ENCODE measurements at places on chromosomes 12 and 14.

DNA sequence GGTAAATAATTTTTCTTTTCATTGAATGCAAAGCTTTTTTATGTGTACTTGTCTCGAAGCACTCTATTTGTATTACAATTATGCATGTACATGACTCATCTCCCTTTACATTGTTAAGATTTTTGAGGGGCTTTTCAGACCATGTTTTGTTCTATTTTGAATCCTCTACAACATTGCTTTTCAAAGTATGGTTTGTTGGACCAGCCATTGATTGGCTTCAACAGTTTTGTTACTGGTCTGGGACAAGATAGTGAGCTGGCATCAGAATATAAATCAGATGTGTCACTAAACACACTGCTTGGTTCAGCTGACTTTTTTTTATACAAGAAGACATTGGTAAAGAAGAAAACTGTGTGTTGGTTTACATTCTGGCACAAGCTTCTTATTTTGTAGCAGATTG, 122.3 kb downstream of the MON2 start:
- DNase-seq = no peak

DNA sequence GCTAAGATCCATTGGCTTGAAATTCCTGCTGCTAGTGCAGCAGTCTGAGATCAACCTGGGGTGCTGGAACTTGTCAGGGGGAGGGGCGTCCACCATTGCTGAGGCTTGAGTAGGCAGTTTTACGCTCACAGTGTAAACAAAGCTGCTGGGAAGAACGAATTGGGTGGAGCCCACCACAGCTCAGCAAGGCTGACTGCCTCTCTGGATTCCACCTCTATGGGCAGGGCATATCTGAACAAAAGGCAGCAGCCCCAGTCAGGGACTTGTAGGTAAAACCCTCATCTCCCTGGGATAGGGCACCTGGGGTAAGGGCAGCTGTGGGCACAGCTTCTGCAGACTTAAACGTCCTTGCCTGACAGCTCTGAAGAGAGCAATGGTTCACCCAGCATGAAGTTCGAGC, 191.7 kb downstream of the ALG10B start:
- no peak for DNase-seq

GRCh38 chr14:60840313-60840712, 105.8 kb downstream of the MNAT1 start:
- no peak for DNase-seq

GRCh38 chr12:107296681-107297089, 203.3 kb upstream of the CRY1 start:
- no peak for DNase-seq

- DNase-seq = no peak
These were observed 252.4 kb upstream of the SYT1 start for GRCh38 chr12:78612190-78612589.

DNA sequence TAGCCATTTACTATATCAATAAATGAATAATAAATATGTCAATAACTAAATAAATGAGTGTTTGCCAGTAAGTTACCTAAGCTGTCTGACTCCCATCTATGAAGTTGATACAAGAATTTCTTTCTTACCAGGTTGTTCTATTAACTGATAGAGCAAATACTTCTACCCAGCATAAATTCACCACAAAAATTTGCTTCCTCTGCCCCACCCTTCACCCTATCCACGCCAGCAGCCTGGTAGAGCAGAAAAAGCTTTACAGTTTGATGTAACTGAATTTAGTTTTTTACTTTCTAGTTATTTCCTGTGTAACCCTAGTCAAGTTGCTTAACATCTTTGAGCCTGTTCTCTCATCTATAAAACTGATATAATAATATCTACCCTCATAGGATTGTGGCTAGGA, 94.9 kb upstream of the SLC16A7 start:
- no peak for DNase-seq

GRCh38 chr12:55850401-55850800, 7.7 kb upstream of the MMP19 start:
- DNase-seq = no peak

- no peak for DNase-seq
These were observed 2.1 kb upstream of the CRIP2 start for GRCh38 chr14:105472486-105472991.

DNA sequence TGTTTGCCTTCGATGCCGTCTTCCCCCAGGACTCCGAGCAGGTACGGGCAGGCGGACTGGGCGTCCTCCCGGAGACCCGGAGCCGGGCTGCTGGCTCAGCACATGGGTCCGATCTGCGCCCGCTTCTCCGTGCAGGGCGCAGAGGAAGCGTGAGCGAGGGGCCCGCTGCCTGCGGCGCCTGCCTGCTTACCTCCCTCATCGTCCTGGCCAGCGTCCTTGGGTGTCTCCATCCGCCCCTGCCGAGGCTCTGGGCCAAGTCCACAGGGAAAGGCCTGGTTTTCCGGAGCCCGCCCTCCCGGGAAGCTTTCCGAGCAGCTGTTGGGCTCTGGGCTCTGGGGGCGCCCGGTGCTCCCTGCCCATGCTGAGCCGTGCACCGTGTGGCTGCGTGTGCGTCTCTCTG, 33.5 kb downstream of the KIF26A start:
- DNase-seq = no peak

DNA sequence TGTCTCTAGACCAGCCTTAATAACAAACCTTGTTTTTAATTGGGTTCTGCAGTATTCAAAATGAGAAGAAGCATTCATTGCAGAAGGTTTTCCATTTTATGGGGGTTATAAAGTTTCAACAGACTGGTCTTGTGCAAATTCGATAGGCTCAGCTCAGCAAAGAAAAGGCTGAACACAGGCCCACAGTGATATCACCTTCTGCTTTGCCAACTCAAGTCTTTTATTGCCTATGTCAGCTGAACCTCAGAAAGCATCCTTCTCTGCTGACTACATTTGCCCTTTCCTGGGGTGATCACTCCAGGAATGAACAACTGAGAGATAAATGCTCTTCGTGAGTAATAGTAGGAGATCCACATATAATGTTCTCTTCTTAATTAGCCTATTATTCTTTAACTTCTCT, 134.5 kb upstream of the CCDC175 start:
- DNase-seq = no peak

DNA sequence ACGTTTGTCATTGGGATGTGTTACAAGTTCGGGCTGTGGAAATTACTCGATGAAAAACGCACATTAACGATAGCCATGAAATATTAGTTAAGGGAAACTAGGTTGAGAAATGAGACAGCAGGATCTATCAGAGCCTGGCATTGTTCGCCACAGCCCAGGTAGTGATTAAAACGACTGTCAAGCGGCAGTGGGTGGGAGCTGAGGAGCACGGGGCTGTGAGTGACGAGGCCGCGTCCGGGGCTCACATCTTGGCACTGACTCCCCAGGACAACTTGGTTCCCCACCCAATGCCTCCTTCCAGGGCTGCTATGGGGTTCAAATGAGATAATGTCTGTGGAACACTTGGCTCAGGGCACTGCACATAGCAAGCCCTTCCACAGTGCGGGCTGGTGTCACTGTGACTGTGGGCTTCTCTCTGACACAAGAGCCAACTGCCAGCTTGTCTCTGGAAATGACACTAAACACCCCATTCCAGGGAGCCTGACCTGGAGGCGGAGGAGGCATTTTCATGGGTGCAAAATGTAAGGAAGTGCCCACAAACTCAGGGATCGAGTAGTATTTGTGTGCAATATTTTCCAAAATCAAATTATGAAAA, 19.3 kb downstream of the MMAB start:
- no peak for DNase-seq

- no peak for DNase-seq
These were observed 11.9 kb downstream of the STYX start for GRCh38 chr14:52741865-52742264.

DNA sequence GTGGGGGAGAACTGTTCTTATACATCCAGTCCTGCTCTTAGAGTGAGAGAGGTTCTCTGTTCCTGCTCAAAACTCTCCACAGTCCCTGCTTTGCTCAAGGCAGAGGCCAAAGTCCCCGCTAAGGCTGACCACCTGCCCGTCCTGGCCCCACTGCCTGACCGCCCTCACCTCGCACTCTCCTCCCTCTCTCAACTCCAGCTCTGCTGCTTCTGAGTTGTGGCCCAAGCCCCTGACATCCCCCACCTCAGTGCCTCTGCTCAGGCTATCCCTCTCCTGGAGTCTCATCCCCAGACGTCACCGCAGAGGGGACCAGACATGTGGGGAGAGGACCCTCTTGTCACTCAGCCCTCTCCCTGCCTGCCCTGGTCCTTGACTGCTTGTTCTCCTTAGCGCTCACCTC, 110.6 kb downstream of the CALM1 start:
- DNase-seq = no peak

GRCh38 chr14:88322504-88323085, 474 bp downstream of the KCNK10 start:
- DNase-seq = no peak

DNA sequence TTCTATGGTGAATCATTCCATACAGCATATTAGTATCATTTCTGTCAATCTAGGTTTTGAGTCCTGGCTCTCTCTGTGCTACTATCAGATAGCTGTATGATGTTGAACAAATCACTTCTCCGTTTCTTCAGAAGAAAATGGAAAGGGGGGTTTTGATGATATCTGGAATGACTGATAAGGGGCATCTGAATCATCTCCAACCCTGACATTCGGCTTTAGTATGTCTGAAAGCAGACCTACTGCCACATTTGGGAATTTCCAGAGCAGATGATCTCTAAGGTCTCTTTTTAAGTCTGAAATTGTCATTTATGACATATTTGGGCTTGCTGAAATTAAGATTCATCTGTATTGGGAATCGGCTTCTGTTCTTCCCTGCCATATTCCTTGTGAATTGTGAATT, 10.1 kb downstream of the MLF2 start:
- no peak for DNase-seq

GRCh38 chr12:15289192-15289591, 33.1 kb upstream of the PTPRO start:
- DNase-seq = no peak

DNA sequence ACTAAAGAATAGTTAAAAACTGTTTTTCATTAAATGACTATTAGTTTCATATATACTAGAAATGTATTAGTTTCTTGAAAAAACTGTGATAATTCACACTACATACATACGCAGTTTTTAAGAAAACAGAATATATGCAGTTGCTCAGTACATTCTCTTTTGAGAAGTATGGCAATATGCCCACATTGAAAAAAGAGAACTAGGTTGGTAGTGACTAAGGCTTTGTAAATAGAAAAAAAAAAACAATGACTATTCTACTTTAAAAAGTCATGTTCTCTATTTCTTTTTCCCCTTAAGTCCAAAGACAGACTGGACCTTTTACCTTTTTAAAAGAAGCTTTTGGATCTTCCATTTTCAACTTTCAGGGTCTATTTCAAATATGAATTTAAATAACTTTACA, 25.0 kb downstream of the SNX6 start:
- DNase-seq = no peak

GRCh38 chr14:59363531-59364226, 101.5 kb downstream of the GPR135 start:
- DNase-seq = no peak

GRCh38 chr14:51972566-51972965, 16.8 kb upstream of the RTRAF start:
- DNase-seq = no peak

DNA sequence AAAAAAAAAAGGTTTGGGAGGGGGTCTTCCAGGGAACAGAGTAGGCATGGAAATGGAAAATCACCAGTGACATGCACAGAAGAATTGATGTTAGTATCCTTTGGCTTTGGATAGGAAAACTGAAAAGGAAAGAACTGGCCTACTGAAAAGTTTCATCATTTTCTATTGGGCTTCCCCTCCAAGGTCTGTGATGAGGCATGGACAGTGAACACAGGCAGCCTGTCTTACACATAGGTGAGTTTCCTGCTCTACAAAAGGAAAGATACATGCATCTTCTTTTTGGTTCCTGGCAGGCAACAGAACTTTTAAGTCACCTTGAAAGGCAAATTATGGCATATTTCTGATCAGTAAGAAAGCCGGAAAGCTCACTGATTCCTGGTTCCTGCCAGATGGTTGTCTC, 5.8 kb downstream of the BMAL2 start:
- no peak for DNase-seq

GRCh38 chr14:60561845-60562746, 53.1 kb downstream of the SIX6 start:
- no peak for DNase-seq

- DNase-seq = no peak
These were observed 8.6 kb downstream of the RAN start for GRCh38 chr12:130880411-130880885.

DNA sequence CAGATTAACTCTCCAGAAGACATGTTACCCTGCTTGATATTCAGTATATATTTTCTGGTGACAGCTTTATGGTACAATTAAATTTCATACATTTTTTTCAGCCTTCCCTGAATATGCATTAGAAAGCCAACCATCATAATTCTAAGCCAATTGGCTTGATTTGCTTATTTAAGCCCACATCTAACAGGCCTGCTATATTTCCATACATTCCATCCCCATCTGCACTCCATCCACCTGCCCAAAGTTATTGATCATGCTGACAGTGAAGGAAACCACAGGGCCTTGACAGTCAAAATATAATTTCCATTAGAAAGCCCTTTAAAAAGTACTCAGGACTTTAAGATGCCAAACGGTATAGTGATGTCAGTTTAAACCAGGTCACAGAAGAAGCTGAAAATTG, 164.3 kb downstream of the GXYLT1 start:
- DNase-seq = no peak

DNA sequence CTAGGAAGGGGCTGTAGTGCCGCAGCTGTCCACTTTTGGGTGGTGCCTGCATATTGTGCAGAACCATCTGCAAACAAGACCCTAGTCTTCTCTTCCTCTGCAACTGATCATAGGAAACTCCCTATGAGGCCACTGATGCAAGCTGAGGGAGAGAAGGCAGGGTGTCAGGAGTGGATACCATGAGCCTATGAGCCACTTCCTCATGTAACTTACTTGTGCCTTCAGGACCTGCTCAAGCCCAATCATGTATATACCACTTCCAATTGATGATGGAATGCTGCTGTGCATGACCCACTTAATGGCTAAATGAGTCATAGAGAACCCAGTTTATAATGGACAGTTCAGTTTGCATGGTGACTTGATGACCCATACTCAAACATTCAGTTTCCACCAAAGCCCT, 107.9 kb downstream of the ALG10B start:
- DNase-seq = no peak

DNA sequence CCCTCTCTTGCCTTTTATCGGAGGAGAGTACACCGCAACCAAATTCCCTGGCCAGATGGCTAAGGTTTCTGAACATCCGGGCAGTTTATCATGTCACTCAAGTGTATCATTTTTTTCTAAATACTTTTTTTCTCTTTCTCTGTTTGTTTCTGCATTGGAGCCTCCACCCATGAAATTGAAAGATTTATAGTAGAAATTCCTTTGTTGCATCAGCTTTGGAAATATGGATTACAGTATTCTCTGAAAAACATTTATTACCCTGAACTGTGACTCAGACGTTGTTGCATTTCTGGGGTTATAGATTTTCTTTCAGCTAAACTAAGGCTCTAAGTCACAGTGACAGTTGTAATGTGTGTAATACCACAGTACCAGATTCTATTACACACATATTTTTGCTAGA, 187.0 kb downstream of the SPTSSA start:
- DNase-seq = no peak

All from breast epithelium (tissue), 4 donors.